Stimulated activated CD4-positive, alpha-beta T cell treated with anti-CD3 and anti-CD28 coated beads, Interleukin-4, amount 100 ng/mL, for 1 hour (primary cell): ENCODE measurements at places on chromosomes 12 and 14.

DNA sequence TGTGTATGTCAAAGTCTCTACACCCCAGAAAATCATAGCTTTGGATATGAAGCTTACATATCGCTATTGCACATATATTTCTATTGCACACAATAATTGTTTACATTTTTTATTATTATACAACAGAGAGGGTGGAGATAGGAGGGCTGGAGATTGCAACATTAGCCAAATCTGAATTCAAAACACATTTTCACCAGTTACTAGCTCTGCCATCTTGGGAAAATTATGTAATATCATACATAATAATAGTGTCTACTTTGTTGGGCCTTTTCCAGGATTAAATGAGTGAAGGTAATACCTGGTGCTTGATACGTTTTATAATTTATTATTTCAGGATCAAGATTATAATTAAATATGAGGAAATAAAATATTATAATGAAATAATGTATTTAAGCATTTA, 507.4 kb upstream of the TBX3 start:
- DNase-seq: no peak

DNA sequence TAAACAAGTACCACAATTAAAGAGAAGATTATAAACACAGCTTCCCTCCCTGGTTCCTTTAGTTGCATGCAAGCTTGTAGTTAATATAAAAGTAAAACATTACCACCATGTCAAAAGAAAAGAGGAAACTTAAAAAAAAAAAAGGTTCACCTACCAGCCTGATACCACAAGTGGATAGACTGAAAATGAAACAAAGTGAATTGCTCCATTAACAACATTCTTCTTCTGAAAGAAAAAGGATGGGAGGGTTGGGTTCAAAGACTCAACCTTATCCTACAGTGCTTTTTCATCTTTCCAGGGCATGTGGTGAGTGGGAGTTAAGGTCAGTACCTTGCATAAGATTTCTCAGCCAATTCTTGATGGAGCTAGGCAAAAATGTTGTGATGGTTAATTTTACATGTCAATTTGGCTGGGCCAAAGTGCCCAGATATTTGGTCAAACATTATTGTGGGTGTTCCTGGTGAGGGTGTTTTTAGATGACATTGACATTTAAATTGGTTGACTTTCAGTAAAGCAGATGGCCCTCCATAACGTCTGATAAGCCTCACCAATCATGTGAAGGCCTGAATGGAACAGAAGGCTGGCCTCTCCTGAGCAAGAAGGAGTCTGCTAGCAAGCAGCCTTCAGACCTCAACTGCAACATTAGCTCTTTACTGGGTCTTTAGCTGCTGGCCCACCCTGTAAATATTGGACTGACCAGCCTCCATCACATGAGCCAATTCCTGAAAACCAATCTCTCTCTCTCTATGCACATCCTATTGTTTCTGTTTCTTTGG, 28.8 kb downstream of the VCPKMT start:
- no peak for DNase-seq

GRCh38 chr12:9741726-9742125, 8.8 kb upstream of the CLECL1 start:
- peak; percentile 53 for DNase-seq

- peak; percentile 51 for DNase-seq
Observed at GRCh38 chr14:103629503-103630121, 601 bp downstream of the KLC1 start.

GRCh38 chr12:115922952-115923564, 354.4 kb downstream of the MED13L start:
- no peak for DNase-seq

- DNase-seq: no peak
Observed at GRCh38 chr14:74394549-74394948, 31.5 kb downstream of the SYNDIG1L start.

DNA sequence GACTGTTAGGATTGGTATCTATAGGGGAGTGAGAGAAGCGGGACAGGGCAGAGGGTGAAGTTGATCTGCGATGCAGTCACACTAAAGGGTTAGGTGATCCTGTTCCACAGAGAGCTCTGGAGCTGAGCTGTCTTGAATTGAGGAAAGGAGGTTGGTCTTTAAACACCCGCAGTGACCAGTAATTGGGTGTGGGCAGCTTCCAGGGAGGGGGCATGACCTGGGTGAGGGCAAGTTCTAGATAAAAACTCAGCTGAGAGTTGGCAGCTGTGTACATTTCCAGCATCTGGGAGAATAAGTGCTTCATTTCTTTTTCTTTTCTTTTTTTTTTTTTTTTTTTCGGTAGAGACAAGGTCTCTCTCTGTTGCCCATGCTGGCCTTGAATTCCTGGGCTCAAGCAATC, 35.1 kb downstream of the RDH12 start:
- DNase-seq: no peak

- DNase-seq: no peak
Observed at GRCh38 chr14:99383472-99384449, 96.9 kb downstream of the SETD3 start.

DNA sequence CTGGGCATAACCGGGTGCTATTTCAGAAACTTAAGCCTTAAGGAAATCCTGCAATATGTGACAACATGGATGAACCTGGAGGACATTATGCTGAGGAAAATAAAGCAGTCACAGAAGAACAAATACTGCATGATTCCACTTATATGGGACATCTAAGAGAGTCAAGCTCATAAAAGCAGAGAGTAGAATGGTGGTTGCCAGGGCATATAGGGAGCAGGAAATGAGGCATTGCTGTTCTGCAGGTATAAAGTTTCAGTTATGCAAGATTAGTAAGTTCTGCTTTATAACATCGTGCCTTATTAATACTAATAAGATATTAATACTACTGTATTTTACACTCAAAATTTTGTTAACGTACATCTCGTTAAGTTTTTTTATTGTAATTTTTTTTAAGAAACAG, 124.2 kb upstream of the ATF1 start:
- no peak for DNase-seq

DNA sequence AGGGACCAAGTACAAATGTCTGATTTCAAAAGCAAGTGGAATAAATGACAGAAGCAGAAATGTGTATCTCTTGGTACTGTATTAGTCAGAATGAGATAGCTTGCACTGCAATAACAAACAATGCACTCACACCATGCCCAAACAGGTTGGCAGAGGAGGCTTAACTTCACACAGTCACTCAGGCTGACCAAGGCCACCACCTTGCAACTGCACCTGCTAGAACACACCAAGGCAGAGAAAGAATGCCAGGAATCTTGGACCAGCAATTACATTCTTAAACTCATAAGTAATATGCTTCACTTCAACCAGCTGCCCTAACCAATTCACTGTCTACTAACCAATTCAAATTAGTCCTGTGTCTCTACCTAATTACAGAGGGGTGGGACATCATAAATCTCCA, 378.3 kb downstream of the BCL11B start:
- no peak for DNase-seq

GRCh38 chr12:82838131-82838551, 151.4 kb downstream of the TMTC2 start:
- DNase-seq: no peak

GRCh38 chr12:51127050-51127729, 43.8 kb upstream of the CSRNP2 start:
- no peak for DNase-seq

GRCh38 chr12:104243551-104243950, 28.0 kb downstream of the TXNRD1 start:
- DNase-seq: no peak
